ENCODE measurements at places on chromosomes 13 and 19.

DNA sequence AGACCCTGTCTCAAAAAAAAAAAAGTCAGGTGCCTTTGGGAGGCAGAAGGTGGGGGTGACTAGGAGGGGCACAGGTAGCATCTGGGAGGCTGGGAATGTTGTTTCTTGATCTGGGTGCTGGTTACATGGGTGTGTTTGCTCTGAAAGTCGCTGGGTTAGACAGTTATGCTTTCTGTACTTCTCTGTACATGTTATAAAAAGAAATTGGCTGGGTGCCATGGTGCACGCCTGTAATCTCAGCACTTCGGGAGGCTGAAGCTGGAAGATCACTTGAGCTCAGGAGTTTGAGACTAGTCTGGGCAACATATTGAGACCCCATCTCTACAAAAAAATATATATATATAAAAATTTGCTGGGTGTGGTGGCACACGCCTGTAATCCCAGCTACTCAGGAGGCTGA is 15.1 kb downstream of the NOSIP start:
- no peak for DNase-seq

DNA sequence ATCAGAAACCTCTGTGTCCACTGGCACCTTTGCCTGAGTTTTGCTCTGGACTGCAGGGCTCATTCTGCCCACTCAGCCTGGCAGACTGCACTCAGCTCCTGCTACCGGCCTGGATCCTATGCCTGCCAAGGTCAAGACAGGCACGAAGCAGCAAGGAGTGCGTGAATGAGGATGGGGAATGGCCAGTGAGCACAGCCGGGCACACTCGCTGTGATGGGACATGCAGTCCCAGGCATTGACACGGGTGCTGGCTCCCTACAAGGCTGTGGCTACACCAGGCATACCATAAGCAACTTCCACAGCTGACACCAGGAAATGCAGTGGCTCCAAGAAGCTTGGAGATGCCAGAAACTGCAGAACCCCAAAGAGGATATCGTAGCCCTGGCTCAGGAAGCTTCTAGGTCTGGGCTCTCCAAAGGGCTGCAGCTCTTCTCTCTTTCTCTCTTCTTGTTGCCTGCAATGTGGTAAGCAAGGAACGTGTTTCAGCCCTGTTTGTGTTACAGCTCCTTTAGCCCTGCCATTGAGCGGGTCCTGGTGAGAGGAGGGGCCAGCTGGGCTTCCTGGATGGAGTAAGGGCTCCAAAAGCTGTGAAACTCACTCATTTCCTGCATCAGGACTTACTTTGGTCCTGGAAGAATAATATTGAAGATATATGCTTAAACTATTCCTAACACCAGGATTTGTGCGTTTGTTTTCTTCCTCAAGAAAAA is 832.6 kb upstream of the SLITRK5 start:
- no peak for DNase-seq

DNA sequence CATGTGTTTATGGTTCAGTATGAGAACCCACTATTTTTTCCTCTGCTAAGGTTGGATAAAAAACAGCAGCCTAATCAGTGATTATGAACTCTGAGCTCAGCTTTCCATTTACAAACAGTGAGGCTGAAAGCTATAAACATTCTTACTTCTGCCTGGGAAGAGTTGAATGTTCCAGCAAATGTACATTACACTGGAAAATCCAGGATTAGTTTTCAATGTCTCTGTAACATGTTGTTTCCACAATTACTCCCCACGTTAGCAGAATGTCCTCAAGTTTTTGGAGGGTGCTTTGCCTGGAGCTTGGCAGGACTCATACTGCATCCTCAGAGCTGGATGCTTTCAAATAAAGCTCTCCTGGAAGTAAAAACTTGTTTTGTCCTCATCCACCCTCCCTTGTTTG is 150.4 kb downstream of the POSTN start:
- DNase-seq = no peak

GRCh38 chr13:44347949-44348348 is 25.7 kb upstream of the SERP2 start:
- no peak for DNase-seq

GRCh38 chr13:30107121-30107520 is 200.2 kb downstream of the KATNAL1 start:
- DNase-seq = no peak

GRCh38 chr13:91639330-91639729 is 240.9 kb downstream of the GPC5 start:
- no peak for DNase-seq

GRCh38 chr13:80802946-80803345 is 462.0 kb upstream of the SPRY2 start:
- DNase-seq = no peak

- no peak for DNase-seq
These were observed 194.0 kb downstream of the SHISA2 start for GRCh38 chr13:25857830-25858229.

DNA sequence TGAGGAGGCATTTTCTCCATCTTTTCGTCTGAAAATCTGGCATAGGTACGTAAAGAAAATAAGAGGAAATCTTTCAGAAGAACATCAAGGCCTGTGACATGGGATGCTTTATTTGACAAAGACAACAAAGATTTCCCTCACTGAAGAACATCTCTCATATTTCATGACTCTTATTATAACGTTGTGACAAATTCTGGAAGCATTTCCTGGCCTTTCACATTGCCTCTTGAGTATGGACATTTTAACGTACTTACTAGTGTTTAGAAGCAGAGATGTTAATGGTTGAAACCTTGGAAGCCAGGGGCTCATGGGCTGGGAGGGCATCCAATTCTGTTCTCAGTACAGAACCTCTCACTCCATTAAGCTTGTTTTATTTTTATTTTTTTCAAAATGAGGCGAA is 210.8 kb downstream of the DCT start:
- DNase-seq = no peak

- DNase-seq = no peak
These were observed 232.6 kb downstream of the UQCRFS1 start for GRCh38 chr19:28980236-28980868.

GRCh38 chr19:11787536-11787935 is 10.8 kb upstream of the ZNF491 start:
- no peak for DNase-seq

DNA sequence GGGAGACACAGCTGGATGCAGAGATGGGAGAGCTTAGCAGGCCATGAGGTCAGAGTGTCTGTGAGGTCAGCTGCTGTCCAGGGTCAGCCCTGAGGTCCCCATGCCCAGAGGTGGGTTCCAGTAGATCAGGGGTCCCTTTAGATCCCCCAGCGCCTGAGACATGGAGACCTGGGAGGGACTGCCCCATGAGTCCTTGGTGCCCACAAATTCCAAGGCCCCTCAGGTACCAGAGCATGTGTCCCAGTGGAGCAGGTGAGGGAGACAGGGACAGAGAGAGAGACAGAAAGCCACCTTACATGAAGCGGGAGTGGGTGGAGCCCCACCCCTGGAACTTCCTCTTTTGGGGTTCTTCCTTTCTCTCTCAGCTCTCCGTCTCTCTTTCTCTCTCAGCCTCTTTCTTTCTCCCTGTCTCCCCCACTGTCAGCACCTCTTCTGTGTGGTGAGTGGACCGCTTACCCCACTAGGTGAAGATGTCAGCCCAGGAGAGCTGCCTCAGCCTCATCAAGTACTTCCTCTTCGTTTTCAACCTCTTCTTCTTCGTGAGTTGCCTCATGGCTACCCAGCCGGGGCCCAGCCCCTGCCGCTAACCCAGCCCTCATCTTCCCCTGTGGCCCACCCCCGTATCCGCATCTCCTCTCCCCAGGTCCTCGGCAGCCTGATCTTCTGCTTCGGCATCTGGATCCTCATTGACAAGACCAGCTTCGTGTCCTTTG is at the start of gene CD37:
Gene CD37, plus strand, starts transcription at position 336 of the 713 bp plus-strand sequence. Its CDS starts 135 bp downstream, at position 471.
- no peak for DNase-seq

DNA sequence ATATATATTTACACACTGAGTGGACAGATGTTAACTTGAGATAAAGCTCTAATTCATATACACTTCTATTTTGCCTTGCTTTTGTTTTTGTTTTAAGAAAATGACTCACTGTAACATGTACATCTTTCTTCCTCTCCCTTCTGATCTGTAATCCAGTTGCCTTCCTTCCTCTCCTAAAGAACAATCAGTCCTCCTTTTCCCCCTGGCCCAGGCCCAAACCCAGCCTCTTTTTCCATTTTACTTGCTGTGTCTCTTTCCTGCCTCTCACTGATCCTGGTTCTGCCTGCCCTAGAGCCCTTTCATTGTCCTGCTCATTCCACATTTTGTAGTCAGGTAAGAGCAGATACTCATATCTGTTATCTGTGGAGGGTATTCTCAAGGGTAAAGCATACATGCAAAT is 50.8 kb downstream of the ZAR1L start:
- peak; percentile 52 for DNase-seq

GRCh38 chr19:33621811-33622504 is at the start of gene CHST8:
Gene CHST8 (plus strand): TSS chr19:33621953. CDS start chr19:33689262, 67,309 bp downstream.
- no peak for DNase-seq

DNA sequence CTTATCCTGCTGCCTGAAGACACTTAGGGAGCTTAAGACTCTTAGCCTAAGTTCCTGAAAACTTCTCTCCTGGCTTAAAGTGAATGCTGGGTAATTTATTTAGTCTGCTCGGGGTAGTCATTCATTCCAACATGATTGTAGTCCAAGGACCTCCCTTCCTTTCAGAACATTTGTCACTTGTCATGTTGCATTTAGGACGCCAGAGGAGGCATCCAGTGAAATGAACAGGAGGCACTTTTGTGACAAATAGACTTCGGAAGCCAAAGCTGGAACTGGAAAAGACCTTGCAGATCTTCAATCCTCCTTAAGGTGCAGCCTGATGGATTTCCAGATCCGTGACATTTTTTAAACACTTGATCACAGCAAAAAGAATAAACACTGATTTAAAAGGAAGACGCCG is 95.1 kb downstream of the DNAJC15 start:
- no peak for DNase-seq

- DNase-seq = no peak
These were observed 236 bp upstream of the TINCR start for GRCh38 chr19:5567970-5568407.
